ENCODE measurements at places on chromosomes 11 and 22.

DNA sequence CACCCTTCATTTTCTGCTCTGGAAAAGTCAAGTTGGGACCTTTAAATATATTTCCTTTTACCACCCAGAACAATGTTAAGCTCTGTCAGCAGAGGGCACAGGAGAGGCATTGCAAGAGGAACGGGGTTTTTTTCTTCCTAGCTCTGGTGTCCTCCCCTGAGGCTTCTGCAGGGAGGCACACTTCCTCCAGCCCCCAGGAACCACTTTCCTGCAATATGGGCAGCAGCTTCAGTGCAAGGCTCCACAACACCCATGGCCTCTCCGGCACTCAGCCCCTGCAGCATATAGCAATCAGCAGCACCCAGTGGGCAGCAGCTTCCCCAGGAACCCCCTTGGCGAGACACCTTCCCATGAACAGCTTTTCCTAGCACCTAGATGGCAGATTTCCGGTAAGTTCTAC is 101.4 kb downstream of the SYT9 start:
- DNase-seq: peak; percentile 33

- DNase-seq: no peak
Measured at GRCh38 chr22:39942439-39943230, 17.6 kb upstream of the TMA7B start.

DNA sequence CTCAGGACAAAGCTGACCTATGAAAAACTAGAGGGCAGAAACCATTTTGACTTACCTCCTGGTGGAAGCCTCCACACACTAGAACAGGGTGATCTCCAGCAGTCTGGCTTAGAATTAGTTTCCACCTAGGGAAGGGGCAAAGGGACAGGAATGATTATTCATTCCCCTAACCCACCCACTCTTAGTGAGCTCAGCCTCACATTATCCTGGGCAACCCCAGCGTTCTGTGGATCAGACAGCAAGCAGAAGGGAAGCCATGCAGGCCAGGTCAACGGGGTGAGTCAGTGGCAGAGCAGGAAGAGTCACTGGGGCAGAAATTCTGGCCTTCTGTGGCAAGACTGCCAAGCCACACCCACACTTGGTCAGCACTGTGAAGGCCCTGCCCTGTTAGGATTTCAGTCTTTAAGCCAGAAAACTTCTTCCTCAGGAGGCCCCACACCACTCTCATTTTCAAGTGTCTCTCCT is 10.5 kb downstream of the NUMA1 start:
- peak; percentile 56 for DNase-seq

GRCh38 chr22:30526656-30527055 is 19.9 kb downstream of the SEC14L6 start:
- DNase-seq: no peak

- DNase-seq: no peak
Measured at GRCh38 chr11:124068601-124069110, 27.5 kb upstream of the OR10G7 start.

DNA sequence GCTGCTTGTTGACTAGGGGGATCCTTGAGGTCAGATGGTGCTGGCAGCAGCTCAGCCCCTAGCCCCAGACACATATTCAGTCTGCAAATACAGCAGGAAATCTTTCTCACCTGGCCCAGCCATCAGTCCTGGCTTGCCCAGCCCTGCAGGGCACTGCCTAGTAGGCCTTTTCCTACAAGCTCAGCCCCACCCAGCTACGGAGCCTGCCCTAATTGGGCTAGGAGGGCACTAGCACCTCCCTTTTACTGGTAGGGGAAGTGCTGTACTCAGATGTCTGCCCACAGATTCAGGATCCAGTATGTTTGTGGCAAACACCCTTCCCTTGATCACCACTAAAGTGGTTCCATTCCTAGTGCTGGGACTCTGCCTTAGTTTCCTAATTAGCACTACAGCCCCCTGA is 257.1 kb upstream of the CADM1 start:
- no peak for DNase-seq

DNA sequence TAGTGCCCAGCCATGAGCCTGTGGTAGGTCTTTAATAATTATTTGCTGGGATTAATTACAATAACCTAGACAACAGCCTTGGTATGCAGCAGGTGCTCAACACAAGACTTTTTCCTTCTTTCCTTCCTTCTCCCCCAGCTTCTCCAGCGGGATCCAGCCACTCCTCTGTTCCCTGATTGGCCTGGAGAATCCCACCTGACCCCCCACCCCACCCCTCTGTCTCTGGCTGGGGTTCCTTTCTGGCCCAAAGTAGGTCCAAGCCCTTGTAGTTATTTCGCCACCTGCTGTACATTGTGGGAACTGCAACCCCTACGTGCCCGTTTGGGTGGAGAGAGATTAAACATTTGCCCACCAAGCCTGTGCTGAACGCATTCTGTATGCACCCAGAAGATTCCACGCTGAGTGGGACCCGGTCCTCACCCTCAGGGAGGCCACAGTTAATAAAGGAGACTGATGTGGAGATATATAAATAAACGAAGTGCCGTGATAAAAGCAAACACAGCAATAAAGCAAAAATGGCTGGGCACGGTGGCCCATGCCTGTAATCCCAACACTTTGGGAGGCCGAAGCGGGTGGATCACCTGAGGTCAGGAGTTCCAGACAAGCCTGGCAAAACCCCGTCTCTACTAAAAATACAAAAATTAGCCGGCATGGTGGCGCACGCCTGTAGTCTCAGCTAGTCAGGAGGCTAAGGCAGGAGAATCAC is 32.1 kb upstream of the DGKZ start:
- DNase-seq: peak; percentile 88

- DNase-seq: no peak
Measured at GRCh38 chr22:47569389-47570299, 807.2 kb downstream of the TBC1D22A start.

DNA sequence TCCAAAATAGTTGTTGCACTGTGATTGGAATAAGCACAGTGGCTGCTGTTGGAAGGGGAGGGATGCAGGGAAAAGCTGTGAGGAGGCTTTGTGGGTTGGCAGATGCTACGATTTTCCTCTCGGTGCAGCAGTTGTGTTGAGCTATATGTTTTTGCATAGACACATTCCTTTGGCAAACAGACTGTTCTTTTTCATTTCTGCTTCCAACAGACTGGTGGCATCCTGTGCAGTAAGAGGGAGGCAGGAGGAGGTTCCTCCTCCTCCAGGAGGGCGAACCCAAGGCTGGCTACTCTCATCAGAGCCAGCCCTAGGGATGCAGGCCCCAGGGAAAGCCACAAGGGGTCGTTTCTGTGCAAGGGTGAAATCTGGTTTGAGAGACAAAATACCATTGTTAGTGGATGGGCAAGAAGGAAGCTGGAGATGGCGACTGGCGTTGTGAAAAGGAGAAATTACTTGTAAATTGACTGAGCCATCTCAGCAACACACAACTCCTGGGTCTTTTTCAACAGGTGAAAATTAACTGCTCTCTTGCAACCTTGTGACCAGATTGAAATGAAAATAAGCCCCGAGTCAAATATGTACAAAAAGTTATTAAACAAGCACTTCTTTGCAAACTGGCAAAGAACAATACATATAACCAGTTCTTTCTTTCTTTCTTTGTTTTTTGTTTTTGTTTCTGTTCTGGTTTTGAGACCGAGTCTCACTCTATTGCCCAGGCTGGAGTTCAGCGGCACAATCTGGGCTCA is 26.5 kb upstream of the UBASH3B start:
- DNase-seq: peak; percentile 89

DNA sequence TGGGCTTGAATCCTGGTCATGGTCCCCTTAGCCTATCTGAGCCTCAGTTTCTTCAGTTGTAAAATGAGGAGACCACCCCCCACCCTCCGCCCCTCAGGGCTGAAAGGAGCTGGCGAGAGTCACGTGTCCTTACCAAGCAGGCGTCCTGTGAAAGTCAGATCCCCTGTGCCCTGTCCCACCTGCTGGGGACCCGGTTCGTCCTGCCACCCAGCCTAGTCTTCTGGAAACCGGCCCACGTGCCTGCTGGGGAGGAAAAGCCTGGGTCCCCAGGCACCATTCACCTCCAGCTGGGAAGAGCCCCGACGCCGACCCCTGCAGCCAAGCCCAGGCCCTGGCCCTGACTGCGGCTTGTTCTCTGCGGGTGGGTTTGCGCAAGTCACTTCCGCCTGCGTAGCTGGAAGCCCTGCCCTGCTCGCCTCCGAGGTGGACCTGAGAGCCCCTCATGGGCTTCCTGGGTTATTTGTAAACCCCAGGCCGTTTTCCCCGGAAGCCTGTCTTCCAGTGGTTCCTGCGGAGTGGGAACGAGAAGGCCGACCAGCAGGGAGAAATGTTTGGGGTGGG is 679 bp upstream of the SSH3 start:
- DNase-seq: no peak
